Kidney glomerular epithelial cell (primary cell): ENCODE measurements at places on chromosomes 4 and X.
A peak's percentile ranks its signal among the peaks of the same experiment; 100 is the strongest.

GRCh38 chrX:108131471-108131870 lies 39.9 kb downstream of the ATG4A start:
- peak; percentile 12 for DNase-seq

- DNase-seq = no peak
These were observed 110.9 kb downstream of the FBXW7 start for GRCh38 chr4:152424977-152425376.

- DNase-seq = no peak
These were observed 17.2 kb downstream of the GPR174 start for GRCh38 chrX:79161655-79162054.

DNA sequence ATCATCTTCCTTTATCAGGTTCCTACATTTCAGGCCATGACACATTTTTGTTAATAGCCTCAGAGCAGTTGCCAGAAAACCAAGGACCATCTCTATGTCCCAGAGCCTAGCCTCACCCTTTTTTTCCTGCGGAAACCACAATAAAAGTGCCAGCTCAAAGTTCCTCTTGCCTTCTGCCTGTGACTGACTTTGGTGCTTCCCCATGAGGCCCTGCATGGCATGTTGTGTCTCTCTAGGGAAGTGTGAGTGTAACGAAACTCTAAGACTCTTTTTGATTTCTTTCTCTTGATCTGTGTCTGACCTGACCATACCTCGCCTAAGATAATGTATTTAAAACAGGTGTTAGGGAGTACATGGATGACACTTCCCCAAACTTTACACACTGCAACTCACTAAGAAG lies 642.3 kb upstream of the BOD1L1 start:
- DNase-seq = no peak

DNA sequence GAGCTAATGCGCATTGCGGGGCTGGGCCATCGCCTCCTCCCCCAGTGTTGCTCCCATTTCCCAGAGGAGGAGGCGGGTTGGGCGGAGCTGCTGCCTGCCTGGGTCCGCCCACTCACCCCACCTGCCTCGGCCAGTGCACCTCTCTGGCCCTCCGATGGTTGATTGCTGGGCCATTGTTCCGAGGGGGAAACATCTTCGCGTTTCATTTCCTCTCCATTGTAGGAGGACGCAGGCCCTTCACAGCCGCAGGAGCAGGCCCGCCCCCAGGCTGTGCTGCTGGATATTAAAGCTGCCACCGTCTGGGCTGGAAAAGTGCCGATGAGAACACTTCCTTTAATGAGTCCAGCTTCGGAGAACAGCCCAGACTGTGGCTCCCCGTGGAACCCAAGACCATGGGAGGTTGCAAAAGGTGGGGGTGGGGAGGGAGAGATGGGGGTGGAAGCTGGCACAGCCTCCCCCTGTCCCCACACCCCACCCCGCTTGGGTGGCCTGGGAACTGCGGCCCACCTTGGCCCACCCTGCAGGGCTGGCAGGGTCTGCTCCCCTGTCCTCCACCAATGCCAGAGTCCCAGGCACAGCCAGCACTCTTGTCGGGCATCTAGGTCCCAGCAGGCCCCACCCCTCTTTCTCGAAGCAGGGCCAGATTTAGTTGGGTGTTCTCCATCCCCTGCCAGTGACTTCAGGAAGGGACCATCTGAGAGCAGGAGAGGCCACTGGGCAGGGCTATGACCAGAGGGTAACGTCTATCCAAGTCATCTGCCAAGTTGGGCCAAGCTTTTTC lies 96.6 kb downstream of the ADRA2C start:
- DNase-seq = no peak

- DNase-seq = no peak
These were observed 134.1 kb downstream of the KLHL34 start for GRCh38 chrX:21524008-21524407.

- peak; percentile 19 for DNase-seq
These were observed 212.8 kb upstream of the PDE5A start for GRCh38 chr4:119841361-119841760.

GRCh38 chr4:69781458-69782418 lies 21.3 kb upstream of the SULT1B1 start:
- no peak for DNase-seq

GRCh38 chrX:16465081-16465876 lies 184.7 kb upstream of the S100G start:
- no peak for DNase-seq

- no peak for DNase-seq
These were observed 34.4 kb downstream of the SLAIN2 start for GRCh38 chr4:48375651-48376304.

- DNase-seq = no peak
These were observed 11.7 kb downstream of the XK start for GRCh38 chrX:37697169-37697760.

DNA sequence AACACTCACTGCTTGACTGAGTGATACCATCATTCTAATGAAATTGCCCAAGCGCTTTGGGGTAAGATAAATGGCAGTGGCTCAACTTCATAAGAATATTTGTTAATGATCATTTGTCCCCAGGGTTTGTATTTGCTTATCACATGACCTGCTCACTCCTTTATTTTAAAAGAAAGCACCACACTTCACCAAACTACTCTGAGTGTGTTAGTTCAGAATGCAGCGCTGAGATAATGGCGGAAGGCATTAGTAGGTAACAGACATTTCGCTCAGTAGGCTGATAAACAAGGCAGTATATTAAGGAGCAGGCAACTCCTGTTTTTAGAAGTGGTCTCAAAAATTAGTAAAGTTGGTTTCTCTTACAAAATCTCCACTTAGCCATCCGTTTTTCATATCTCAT lies 1.6 kb downstream of the SNX25 start:
- DNase-seq = no peak

GRCh38 chrX:16838202-16839066 lies 31.7 kb downstream of the RBBP7 start:
- peak; percentile 67 for DNase-seq

- no peak for DNase-seq
These were observed 67.1 kb downstream of the CBR4 start for GRCh38 chr4:168942985-168943384.

- peak; percentile 89 for DNase-seq
These were observed 58.7 kb upstream of the KDR start for GRCh38 chr4:55183926-55184599.

- no peak for DNase-seq
These were observed 972.5 kb downstream of the CCSER1 start for GRCh38 chr4:91099666-91100065.

- no peak for DNase-seq
These were observed 41.8 kb downstream of the GASK1B start for GRCh38 chr4:158131027-158131426.

- peak; percentile 22 for DNase-seq
These were observed 33.4 kb downstream of the ACSL1 start for GRCh38 chr4:184792334-184792733.

DNA sequence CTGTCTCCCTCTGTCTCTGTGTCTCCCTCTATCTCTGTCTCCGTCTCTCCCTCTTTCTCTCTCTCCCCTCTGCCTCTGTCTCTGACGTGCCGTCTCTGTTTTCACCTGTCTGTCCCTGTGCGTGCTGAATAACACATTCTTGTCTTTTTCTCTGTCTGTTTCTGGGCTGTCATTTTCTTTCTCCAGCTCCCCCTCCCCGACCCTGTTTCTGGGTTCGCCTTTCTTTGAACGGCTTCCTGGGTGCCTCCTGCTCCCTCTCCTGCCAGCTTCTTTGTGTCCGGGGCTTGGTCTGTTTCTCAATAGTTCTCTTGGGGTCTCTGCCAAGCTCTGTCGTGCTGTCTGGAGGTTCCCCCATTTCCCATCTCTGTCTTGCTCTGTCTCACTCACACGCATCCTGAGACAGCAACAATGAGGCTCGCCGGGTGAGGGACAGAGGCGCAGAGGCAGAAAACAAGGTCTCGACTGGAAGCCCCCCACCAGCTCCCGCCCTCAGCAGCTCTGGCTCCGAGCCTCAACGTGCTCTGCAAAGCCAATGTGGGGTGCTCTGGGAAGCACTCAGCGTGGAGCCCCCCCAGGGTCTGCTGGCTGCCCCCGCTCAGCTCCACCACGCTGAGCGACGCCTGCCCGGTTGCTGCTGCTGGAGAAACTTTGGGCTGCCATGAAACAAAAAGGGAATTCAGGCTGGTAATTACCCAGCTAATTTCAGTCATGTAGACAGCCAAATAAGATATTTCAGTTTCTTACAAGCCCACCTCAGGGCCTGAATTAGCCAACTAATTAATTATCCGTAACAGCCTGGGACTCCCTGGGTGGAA lies 3.4 kb downstream of the CPLX1 start:
- DNase-seq = no peak

DNA sequence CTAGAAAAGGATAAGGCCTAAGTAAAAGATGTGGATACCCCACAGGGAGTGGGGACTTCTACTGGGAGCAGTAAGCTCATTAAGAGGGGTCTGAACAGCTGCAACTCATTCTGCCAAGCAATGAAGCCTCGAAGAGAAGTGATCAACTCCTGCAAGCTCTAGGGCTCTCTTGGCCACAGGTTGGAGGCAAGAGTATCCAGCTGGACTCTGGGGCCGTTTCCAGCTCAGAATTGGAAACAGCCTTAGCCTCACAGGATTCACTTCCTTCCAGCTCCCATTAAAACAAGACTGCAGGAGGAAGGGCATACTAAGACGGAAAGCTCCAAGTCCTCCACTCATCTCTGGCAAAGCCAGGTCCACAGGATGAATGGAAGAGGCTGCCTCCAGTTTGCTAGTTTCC lies 126.3 kb downstream of the ATG4A start:
- DNase-seq = no peak

GRCh38 chr4:160353548-160353947 lies 1250.7 kb downstream of the RAPGEF2 start:
- no peak for DNase-seq

DNA sequence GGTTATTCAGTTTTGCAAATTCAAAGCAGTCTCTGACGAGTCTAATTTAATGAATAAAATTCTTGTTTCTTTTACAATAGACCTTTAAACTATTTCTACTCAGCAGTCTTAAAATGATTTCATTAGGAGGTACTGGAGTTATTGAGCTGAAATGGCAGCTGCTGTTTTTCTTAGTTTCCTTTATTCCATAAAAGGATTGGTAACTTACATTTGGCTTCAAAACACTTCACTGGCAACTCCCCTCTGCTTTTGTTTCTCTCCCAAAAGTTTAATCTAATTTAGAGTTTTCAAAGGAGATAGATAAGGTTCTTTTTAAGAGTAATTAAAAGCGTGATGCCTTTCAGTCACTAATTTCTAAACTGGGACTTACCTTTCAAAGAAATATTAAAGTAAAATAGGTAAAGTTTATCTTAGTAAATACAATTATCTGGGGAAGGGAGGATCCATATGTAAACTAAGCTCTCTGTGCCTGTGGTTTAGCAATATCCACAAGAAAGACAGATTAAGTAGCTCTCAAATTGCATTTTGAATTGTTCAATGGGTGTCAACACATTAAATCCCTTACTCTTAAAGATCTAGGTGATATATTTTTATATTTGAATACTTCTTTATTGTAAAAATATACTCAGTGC lies 17.1 kb upstream of the PCDH10 start:
- DNase-seq = no peak

GRCh38 chr4:139144911-139145551 lies 32.0 kb downstream of the ELF2 start:
- peak; percentile 52 for DNase-seq

GRCh38 chrX:151680805-151681204 lies 14.5 kb upstream of the PRRG3 start:
- DNase-seq = no peak

DNA sequence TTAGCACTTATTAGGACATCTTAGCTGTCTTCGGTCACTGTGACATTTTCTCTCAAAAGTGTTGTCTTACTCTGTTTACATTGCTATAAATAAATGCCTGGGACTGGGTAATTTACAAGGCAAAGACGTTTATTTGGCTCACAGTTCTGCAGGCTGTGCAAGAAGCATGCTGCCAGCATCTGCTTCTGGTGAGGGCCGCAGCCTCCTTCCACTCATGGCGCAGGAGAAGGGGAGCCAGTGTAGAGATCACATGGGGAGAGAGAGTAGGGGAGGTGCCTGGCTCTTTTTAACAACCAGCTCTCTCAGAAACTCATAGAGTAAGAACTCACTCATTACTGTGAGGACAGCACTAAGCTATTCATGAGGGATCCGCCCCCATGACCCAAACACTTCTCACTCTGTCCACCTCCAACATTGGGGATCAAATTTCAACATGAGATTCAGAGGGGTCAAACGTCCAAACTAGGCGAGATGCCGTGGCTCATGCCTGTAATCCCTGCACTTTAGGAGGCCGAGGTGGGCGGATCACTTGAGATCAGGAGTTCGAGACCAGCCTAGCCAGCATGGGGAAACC lies 43.5 kb upstream of the HERC6 start:
- DNase-seq = no peak

DNA sequence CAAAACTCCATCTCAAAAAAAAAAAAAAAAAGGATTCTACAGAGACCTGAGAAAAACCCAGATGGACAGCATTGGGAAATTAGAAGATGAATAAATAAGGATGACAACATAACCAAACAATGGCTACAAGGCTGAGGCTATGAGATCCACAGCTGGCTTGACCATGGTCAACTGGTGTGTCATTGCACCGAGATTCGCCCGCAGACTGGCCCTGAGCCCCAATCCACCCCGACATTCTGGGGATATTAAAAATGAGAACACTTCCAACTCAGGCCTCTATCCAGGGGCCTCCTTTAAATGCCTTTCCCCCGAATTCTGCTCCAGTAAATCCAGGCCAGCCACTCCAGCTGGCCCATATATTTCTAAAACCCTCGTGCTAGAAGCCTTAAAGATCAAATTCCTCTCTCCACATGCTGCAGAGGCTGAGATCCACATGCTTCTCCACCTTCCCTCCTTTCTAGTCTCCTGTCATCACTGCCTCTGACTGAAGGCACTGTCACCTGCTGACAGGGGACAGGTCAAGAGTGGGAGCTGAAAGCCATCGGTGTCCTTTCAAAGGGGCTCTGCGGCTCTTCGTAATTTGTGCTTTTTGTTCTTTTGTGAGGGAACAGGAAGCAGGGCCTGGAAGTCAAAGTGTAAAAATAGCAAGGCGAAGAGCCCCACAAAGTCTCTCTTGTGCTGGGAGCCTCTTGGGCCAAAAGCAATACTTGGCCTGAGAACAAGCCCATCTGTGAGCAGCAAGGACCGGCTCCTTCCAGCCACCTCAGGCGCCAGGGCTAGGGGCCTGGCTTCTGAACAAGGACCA lies 203.7 kb downstream of the NSUN7 start:
- no peak for DNase-seq

DNA sequence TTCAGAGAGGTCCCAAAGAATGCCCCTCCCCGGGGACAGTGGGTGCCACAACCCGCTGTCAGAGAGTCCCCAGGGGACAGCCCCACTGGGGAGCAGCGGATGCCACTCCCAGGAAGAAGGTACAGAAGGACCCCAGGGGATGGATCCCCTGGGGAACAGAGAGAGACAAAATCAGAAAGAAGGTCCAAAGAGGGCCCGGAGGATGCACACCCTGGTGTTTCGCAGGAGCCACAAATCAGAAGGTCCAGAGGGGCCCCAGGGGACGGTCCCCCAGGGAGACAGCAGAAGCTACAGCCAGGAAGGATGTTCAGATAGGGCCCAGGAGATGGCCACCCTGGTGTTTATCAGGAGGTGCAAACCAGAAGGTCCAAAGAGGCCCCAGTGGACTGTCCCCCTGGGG lies 1.4 kb downstream of the TEX13D start:
- DNase-seq = no peak
